ENCODE measurements at places on chromosomes 1 and 21. TPM values are rescaled to one million over a fixed set of nuclear protein-coding genes. Genes with fewer than 3 reads are reported as not detected.

Gene LRRC71
- not detected for total RNA-seq

Gene NR1I3
- not detected for total RNA-seq

Gene ACTL8
- total RNA-seq: not detected

Gene SPRR1A
- total RNA-seq: not detected

DNA sequence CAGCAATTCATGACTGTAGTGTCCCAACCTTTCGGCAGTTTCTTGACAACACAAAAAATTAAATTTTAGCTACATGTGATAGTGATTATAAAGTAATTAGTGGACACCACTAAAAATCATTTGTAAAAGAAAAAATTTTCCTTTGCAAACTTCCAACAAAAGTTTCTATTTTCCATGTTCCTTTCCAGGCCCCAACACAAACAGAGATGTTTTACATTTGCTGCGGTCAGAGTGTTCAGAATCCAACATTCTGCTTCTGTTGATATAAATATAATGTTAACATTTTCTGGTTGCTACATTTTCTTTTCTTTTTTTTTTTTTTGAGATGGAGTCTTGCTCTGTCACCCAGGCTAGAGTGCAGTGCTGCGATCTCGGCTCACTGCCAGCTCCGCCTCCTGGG is 54.9 kb upstream of the WLS start:
- DNase-seq: no peak

GRCh38 chr1:162725301-162725837 is 65.1 kb upstream of the HSD17B7 start:
- DNase-seq: no peak

Gene ALX3
- total RNA-seq: not detected

Gene OR2T34
- not detected for total RNA-seq

- no peak for DNase-seq
Observed at GRCh38 chr1:227136210-227136820, 182.0 kb downstream of the CDC42BPA start.

Gene NFASC
- total RNA-seq: 14.7 TPM

DNA sequence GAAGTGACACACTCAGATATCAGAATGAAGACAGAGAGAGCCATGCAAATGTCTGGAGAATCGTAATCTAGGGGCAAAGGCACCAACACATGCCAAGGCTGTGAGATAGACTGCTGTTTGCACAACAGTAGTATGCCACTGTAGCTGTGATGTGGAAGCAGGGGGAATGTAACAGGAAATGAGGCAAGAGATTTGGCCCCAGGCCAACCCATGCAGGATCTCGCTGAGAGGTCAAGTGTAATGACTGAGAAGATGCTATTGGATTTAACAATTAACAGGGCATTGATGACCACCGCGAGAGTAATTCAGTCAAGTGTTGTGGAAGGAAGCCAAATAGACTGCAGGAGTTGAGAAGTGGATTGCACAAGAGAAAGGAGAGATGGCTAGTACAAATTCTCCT is 107.3 kb upstream of the ST6GALNAC5 start:
- DNase-seq: no peak

GRCh38 chr1:112686417-112686816 is 12.0 kb downstream of the MOV10 start:
- no peak for DNase-seq

Gene CA14
- 0.27 TPM for total RNA-seq

Gene GRIK1
- not detected for total RNA-seq

DNA sequence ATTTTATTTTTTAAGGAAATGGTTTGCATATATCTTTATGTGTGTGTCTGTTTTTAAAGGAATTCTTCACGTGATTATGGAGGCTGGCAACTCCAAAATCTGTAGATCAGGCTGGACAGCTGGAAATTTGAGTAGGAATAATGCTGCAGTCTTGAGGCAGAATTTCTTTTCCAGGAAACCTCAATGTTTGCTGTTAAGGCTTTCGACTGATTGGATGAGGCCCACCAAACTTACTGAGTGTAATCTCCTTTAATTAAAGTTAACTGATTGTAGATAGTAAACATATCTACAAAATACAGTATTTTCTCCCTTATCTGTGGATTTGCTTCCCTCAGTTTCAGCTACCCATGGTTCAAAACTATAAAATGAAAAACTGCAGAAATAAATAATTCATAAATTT is 883.1 kb downstream of the TTLL7 start:
- no peak for DNase-seq

DNA sequence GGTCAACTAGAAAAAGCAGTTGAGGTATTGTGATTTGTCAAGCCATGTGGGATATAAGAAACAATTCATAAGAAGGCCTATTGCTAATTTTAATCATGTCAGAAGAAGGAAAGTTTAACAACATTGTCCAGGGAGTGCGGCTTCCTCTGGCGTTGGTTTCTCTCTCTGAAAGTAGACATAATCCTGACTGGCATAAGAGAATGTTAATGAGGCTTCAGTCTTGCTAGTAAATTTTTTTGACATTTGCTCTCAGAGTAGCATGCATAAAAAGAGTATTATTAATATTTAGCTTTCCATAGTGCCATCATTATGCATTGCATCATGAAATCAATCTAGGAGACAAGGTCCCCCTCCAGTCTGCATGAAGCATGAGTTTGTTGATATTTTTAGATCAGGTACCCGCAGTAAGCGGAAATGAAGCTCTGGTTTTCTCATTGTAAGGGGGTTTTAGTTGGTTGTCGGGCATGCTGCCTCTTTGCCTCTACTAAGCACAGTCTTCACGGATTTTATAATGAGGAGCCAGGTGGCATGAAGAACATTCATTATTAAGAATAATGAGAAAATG is 12.8 kb upstream of the PRDM2 start:
- no peak for DNase-seq

DNA sequence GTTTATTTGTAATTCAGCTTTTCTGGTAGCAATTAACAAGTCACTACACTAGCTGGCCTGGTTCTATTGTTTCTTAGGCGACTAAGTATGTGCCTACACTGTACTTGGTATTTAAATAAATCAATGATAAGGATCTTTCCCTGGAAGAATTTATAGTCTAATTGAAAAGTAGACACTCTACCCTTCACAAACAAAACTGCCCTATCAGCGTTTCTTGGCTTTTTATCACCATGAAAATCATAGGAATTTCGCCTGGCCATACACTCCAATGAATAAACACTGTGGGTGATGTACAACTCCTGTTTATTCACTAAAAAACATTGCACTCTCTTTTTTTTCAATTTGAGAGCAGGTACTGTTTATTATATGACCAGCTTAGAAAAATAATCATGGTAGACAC is 702.9 kb upstream of the ADGRL2 start:
- DNase-seq: no peak

Gene KPRP
- total RNA-seq: not detected

Gene FAM229A
- total RNA-seq: 59.1 TPM

Gene EDN2
- 6.7 TPM for total RNA-seq

DNA sequence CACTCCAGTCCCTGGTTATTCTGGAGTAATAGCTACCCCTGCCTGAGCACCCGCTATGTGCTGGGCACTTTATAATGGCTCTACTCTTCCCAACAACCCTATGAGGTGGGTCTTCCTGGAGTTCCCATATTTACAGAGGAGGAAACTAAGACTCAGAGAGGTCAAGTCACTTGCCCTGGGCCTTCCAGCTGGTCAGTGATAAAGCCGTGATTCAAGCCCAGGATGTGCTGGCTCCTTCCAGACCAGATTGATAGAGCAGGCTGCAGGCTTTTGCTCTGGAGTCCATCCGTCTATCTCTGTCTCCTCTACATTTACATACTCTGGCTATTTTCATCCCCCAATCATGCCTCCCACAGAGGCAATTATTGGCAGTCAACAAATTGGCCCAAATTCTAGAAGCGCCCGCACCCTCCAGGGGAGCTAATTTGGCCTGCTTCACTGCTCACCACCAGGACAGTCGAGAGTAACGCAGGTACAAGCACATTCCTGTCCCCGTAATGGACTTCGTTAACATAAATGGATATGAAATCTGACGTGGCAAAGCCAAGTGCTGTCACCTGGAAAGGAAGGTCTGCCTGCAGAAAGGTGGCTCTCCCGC is 39.8 kb upstream of the SELENON start:
- no peak for DNase-seq

- DNase-seq: no peak
Observed at GRCh38 chr1:222852326-222852725, 37.5 kb downstream of the DISP1 start.

Gene SERBP1
- 146 TPM for total RNA-seq

Gene HSD3B1
- 0.32 TPM for total RNA-seq

GRCh38 chr21:46081022-46081861 is 16.7 kb upstream of the COL6A2 start:
- no peak for DNase-seq

DNA sequence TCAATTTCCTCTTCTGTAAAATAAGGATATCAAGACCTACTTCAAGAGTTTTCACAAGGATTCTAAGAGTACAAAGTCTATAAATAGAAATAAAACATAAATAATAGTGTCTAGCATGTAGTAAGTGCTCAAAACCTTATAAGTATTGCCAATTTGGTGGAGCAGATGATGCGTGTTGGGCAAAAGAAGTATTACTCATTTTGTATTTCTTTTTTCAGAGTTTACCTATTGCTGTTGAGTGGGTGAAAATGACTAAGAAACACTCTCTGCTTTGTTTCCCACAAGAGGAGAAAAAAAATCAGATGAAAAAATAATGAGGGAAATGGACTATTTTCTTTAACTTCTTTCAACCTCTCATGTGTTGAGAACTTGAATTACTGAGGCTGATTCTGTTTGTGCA is 103.3 kb upstream of the KCNK2 start:
- no peak for DNase-seq

- no peak for DNase-seq
Observed at GRCh38 chr1:121483961-121484424, 299.2 kb downstream of the SRGAP2C start.

DNA sequence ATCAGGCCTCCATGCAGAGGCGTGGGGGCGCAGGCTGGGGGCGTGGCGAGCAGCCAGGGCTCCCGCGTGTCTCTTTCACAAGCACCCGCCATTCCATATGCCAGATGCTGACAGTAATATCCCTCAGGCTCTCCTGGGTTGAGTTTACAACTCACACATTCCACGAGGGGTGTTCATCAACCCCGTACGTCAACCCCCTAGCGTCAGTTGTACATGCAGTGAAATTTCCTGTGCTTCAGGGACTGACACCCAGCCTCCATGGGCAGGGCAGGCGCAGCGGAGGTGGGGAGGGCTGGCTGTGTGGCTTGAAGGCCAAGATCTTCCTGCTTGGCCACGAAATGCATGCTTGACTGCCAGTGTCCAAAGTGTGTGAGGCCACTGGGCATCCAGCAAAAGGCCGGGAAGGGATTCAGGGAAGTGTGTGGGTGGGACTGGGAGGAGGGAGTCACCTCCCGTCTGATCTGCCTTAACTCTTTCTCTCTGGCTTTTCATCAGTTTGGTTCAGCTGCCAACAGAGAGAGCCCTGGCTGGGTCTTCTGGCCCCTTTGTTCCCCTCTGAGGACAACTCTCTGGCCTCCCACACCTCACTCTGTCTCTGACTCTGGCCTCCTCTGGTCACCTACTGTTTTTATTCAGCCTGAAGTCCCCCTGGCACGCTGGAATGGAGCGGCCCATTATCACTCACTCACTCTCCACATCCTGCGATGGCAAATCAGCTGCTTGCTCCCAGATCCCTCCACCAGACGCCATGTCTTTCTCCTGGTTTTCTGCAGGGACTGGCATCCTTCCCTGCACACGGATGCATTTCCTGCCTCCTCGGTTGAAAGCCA is 33.8 kb downstream of the CLIC6 start:
- DNase-seq: no peak

GRCh38 chr1:173150795-173151194 is 56.3 kb downstream of the TNFSF4 start:
- DNase-seq: no peak

DNA sequence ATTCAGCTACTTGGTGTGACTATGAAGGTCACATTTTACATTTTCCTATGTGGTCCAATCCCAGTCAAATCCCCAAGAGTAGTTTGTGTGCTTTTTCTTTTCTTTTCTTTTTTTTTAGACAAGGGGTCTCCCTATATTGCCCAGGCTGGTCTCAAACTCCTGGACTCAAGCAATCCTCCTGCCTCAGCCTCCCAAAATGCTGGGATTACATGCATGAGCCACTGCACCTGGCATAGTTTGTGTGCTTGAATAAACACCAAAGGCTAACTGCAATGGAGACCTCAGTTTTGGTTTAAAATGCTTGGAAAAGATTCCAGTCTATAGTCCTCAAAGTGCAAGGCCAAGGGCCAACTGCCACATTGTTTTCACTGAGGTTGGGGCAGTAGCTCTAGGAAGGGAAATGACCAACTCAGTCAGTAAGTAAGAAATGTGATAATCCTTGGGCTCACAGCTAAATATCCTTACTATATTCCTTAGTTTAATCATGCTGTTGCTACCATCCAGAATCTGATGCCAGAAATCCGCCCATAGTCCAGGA is 38.6 kb downstream of the EIF2B3 start:
- no peak for DNase-seq

DNA sequence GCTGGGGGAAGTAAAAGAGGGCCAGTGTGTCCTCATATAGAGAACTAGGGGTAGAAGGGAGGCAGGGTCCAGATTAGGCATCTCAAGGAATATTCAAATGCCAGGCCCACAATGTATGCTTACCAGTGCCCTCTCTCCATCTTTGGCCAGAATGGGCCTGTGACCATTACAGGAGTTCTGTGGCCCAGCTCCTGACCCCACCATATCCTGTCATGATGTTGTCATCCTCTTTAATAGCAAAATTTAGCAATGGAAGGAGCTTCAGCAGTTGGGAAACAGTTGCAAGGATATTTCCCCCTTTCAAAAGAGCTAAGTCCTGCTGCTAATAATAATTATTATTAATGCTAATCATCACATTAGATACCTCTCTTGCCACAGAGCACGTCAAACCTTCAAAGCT is 49.3 kb upstream of the JUN start:
- DNase-seq: no peak

- no peak for DNase-seq
Observed at GRCh38 chr1:183831311-183831710, 26.4 kb downstream of the RGL1 start.

DNA sequence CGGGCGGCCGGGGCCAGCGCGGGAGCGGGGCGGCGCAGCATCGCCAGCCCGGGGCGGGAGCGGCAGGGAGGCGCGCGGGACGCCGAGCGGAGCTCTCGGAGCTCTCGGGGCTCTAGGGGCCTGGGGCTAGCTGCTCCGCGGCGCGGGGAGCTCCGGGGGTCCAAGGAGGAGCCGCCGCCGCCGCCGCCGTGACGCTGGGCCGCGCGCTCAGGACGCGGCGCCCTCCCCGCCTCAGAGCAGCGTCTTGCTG is 147 bp downstream of the CLSTN1 start:
- no peak for DNase-seq

- DNase-seq: no peak
Observed at GRCh38 chr1:89041721-89042120, 19.1 kb upstream of the GBP3 start.

DNA sequence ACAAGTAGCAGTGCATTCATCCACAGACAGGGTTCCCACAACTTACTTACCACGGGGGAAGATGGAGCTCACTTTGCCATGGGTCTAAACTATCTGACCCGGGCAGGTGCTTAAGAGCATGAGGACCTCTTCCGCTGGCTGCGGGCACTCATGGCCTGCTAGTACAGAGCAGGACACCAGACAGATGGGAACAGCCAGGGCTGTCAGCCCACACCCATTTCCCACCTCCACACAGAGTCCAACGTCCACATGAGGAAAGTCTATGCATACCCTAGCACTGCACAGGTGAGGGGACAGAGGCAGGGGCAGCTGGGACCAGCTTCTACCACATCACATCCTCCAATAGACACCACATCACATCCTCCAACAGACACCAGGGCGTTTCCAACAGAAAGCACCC is 35.8 kb upstream of the PRDM15 start:
- no peak for DNase-seq

Measured in transverse colon (tissue), 4 donors.